ENCODE measurements at places on chromosomes 12 and 14.

DNA sequence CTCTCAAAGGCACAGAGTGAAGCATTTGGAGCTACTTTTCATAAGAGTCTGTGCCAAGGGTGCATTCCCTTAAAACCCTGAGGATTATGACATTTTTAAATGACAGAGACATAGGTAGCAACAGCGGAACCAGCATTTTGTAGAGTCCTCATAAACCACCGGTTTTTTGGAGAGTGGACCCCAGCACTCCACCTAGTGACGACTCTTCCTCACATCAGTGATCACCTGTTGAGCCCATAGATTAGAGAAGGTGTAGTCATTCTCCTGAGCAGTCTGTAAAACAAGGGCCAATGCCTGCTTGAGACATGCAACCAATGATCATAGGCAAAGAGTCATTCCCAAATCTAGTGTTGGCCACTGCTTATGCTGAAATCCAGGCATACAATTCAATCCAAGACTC is 399.1 kb downstream of the GXYLT1 start:
- no peak for DNase-seq

DNA sequence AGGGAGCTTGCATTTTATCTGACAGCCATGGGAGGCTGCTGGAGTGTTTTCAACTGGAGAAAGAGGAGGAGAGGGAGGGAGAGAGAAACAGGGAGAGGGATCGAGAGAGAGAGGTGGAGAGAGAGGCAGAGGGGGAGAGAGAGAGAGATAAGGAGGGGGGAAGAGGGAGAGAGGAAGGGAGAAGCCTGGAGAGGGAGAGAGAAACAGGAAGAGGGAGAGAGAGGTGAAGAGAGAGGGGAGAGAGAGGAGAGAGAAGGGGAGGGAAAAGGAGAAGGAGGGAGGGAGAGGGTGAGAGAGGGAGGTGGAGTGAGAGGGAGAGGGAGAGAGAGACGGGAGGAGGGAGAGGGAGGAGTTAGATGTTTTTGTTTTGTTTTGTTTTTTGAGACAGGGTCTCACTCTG is 45.6 kb downstream of the DNAH10 start:
- no peak for DNase-seq

DNA sequence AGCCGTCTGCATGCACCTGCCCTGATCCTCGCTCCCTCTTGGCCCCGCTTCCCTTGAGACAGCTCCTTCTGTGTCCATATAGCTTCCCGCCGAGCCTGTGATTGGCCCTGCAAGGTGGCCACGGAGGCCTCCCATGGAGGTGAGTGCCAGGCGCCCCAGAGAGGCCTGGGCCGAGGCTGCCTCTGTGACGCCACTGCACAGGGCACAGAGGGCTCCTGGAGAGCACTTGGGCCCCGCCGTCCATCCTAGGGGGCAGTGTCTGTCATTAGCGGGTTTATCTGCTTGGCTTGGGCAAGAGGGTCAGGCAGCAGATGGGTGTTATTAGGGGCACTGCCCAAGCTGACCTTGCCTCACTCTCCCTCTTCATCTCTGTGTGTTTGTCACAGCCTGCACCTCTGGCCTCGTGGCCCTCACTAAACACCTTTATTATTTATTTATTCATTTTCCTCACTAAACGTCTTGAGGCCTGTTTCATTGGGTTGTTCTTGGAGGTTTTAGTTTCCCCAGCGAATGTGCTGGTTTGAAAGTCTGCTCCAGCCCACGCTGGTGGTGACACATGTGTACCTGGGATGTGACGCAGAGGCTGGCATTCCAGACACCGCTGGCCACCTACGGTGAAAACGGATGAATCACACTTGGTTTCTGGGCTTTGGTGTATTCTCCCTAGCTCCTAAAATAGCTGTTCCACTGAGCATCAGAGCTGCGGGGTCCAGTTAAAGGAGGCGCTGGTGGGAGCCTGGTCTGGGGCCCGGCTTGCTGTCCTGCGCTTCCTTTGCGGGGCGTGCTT is 5.9 kb downstream of the ZFYVE21 start:
- DNase-seq: no peak

- DNase-seq: no peak
Observed at GRCh38 chr14:81209167-81209836, 11.5 kb downstream of the GTF2A1 start.

Data from COLO829 (cell line).